Smooth muscle cell of trachea (primary cell): ENCODE measurements at places on chromosomes 16 and 17. TPM values are rescaled to one million over a fixed set of nuclear protein-coding genes. Genes with fewer than 3 reads are reported as not detected.

Gene ITGAL
- under 0.01 TPM in 1 of 2 replicates, not detected in the other for total RNA-seq

Gene HOXB1
- total RNA-seq: not detected in 2 replicates

Gene EVI2A
- total RNA-seq: 9.6 and 15.3 TPM in 2 replicates

Gene CMTM1
- 0.44 and 2.0 TPM in 2 replicates for total RNA-seq

Gene KRTAP4-6
- not detected in 2 replicates for total RNA-seq

Gene PAFAH1B1
- total RNA-seq: 98.1 and 146 TPM in 2 replicates

Gene CCL4L2
- not detected in 2 replicates for total RNA-seq

Gene PRR35
- total RNA-seq: not detected in 2 replicates

Gene KRTAP4-4
- total RNA-seq: not detected in 2 replicates

Gene MMP25
- 0.15 TPM in 1 of 2 replicates, not detected in the other for total RNA-seq

Gene GTF3C1
- total RNA-seq: 81.0 and 110 TPM in 2 replicates

Gene IKZF3
- total RNA-seq: 0.33 TPM in 1 of 2 replicates, not detected in the other

Gene TBC1D3K
- total RNA-seq: not detected in 2 replicates

Gene CMIP
- 5.5 and 10.8 TPM in 2 replicates for total RNA-seq

Gene JUP
- total RNA-seq: 5.3 and 5.4 TPM in 2 replicates

Gene LHX1
- total RNA-seq: not detected in 2 replicates

Gene CACNG3
- total RNA-seq: not detected in 2 replicates

Gene GP1BA
- total RNA-seq: not detected in 2 replicates

Gene KRTAP4-5
- total RNA-seq: not detected in 2 replicates

Gene RDM1
- total RNA-seq: 0.66 and 0.87 TPM in 2 replicates

Gene LGALS9C
- total RNA-seq: not detected in 2 replicates

Gene RNF43
- total RNA-seq: under 0.01 TPM in 2 replicates

Gene KRTAP3-1
- not detected in 2 replicates for total RNA-seq

Gene PPP1R27
- total RNA-seq: 0.17 TPM in 1 of 2 replicates, not detected in the other

Gene HOXB6
- total RNA-seq: 0.73 and 0.83 TPM in 2 replicates

Gene ARHGAP44
- total RNA-seq: 1.2 TPM in 2 replicates

Gene TMEM231
- total RNA-seq: 9.3 and 18.4 TPM in 2 replicates

Gene TNFSF12
- 17.0 and 18.4 TPM in 2 replicates for total RNA-seq

Gene GFER
- total RNA-seq: 14.7 and 17.7 TPM in 2 replicates

Gene TRIM25
- 41.7 and 54.6 TPM in 2 replicates for total RNA-seq

Gene TEKT5
- total RNA-seq: 0.15 TPM in 1 of 2 replicates, not detected in the other

Gene HAP1
- under 0.01 and 0.17 TPM in 2 replicates for total RNA-seq

Gene ADAM11
- total RNA-seq: 0.44 and 0.99 TPM in 2 replicates

Gene NTN3
- total RNA-seq: 1.5 and 5.3 TPM in 2 replicates

Gene C16orf96
- 0.17 TPM in 1 of 2 replicates, not detected in the other for total RNA-seq

Gene PRSS36
- total RNA-seq: 0.17 and 0.29 TPM in 2 replicates

Gene LRRC46
- total RNA-seq: under 0.01 and 0.15 TPM in 2 replicates

Gene ASPHD1
- total RNA-seq: 6.5 and 7.7 TPM in 2 replicates

Gene RASL10B
- 0.58 and 4.6 TPM in 2 replicates for total RNA-seq

Gene SPATA2L
- 7.7 and 14.2 TPM in 2 replicates for total RNA-seq

Gene SMPD3
- 0.33 TPM in 1 of 2 replicates, not detected in the other for total RNA-seq

Gene HBA2
- 0.44 and 0.83 TPM in 2 replicates for total RNA-seq

Gene TMED6
- 0.29 and 0.66 TPM in 2 replicates for total RNA-seq

Gene SLC5A2
- under 0.01 and 0.15 TPM in 2 replicates for total RNA-seq
